ENCODE measurements at places on chromosomes 6 and 20.

GRCh38 chr6:111952821-111953540 lies 79.7 kb upstream of the FYN start:
- DNase-seq: peak; percentile 76

DNA sequence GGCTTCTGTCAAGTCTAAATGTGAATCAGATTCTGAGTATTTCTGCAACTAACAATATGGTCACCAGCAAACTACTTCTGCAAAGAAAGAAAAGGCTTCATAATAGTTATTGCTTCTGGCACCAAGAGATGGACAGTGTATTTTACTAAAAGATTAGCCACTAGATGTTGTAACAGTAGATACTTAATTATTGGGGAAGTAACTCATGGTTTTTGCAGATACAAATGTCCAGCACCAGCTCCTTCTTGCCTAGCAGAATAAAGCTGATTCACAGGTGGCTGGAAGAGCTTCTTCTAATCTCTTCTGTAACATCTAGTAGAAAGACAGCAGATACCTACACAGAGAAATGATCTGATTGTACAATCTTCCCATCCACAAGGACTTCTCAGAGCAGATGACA lies 21.2 kb downstream of the ATXN1 start:
- DNase-seq: no peak

DNA sequence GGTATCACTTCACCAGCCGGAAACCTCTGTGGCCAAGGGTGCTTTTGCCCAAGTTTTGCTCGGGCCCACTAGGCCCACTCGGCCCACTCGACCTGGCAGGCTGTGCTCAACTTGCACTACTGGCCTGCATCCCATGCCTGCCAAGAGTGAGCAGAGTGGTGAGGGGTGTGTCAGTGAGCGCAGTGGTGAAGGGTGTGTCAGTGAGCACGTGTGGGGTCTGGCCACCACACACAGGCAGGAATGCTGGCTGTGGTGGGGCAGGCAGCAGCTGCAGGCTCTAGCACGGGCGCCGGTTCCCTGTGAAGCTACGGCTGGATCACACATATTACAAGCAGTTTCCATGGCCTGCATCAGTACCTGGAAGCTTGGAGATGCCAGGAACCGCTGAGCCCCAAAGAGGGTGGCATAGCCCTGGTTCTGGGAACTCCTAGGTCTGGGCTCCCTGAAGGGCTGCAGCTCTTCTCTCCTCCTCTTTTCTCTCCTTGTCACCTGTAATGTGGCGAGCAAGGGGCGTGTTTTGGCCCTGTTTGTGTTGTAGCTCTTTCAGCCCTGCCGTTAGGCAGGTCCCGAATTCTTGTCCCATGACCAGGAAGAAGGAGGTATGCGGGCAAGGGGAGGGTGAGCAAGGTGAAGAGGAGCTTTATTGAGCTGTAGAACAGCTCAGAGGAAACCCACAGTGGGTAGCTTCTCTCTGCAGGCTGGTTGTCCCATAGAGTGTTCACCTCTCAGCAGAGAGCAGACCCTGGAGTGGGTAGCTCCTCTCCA lies 51.0 kb upstream of the CLDN20 start:
- DNase-seq: no peak

DNA sequence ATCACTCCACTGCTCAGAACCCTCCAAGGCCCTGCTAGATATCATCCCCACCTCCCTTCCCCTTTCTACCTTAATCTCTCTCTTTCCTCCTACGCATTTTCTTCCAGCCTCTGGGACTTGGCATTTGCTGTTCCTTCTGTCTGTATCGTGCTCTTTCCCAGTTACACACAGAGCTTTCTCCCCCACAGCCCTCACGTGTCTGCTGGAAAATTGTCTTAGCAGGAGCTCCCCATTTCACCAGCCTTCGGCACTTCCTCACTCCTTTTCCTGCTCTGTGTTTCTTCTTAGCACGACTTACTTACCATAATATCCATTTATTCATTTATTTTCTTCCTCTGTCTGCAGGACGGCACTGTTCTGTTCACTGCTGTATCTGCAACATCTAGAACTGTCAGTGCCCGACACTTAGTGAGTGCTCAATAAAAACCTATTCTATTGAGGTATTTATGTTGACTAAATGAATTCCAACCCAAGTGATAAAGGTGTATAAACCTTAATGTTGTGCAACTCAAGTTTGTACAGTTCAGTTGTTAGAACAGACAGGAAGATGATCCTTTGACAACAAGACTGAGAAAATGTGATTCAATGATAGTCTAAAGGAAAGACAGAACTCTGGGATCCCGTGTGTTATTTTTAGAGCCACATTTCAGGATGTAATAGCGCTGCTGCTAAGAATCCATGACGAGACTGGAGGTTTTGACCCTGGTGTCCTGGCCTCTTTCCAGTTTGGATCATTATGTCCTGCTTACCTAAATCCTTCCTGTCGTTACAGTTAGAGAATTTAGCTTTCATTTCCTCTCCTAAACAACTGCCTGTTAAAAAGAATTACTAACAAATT lies 170.1 kb upstream of the LAMP5 start:
- DNase-seq: no peak

- no peak for DNase-seq
Measured at GRCh38 chr6:155066361-155066760, 71.2 kb downstream of the TIAM2 start.

- no peak for DNase-seq
Measured at GRCh38 chr6:128914051-128914450, 31.1 kb downstream of the LAMA2 start.

DNA sequence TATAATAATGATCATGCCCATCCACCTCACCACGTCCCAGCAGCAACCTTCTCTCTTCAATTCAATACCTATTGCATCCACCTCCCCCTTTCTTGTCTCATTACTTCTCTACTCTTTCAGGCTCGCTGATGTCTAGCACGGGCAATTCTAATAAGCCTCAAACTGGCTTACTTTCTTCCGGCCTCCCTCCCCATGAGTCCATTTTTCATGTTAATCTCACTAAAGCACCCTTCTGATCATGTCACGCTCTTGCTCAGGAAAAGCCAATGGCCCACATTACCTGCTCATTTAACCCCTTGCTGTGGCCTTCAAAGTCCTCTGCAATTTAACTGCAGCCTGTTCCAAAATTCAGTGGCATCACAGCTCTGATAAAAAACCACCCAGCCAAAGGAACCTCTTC lies 105.1 kb downstream of the UTRN start:
- no peak for DNase-seq

- no peak for DNase-seq
Measured at GRCh38 chr6:137958811-137959565, 91.9 kb downstream of the TNFAIP3 start.

DNA sequence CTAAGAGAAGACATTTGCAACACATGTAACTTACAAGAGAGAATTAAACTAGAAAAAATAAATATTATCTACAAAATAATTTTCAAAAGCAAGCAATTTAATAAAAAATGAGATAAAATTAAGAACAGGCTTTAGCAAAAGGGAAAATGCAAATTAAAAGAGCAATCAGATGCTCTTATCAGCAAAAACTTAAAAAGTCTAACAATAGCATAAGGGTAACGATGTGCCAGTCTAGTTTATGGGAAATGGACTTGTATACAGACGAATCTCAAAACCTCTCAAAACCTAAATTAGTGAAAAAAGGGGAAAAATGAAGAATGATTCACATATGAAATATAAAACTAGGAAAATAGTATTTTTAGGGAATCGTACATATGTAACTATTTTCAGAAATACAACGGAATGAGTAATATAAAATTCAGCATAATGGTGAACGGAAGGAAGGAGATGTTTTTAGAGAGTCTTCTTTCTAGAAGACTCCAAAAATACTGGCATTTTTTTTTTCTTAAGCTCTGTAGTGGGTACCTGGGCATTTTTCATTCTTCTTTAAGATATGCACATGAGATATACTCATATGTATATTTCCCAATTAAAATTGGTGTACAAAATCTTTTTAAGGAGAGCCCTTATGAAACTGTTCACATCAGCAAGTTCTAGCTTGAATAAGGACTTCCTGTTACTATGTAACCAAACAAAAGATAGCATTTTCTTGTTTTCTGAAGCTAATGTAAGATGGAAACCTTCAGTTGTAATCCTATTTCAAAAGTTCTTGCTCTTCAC lies 927 bp upstream of the MANEA start:
- peak; percentile 3 for DNase-seq

- DNase-seq: no peak
Measured at GRCh38 chr6:38080889-38081288, 261.4 kb downstream of the ZFAND3 start.

- no peak for DNase-seq
Measured at GRCh38 chr6:116876107-116876506, 935 bp upstream of the RFX6 start.

GRCh38 chr20:35284267-35284991 lies at the start of gene EIF6:
Gene EIF6, minus strand, starts transcription at chr20:35284772. Its CDS starts 285 bp downstream, at chr20:35284487.
- peak; percentile 95 for DNase-seq
